ENCODE measurements at places on chromosomes 5 and 9.
A peak's percentile ranks its signal among the peaks of the same experiment; 100 is the strongest.

DNA sequence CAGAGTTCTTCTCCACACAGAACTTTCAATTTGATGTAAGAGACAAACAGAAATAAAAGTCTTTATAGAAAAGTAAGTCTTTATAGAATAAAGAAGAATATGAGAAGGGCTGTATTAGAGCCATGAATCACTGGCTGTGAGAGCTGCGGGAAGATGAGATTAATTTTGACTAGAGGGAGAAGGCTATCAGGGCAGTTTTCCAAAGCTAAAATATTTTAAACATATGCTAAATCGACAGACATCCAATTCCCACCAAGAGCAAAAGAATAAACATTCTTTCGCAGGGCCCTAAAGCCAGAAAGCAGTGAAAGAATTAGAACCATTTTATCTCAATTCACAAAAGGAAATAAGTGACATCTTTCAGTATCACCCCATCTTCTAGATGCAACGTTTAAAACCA, 208.3 kb upstream of the MAP3K1 start:
- no peak for DNase-seq

- no peak for DNase-seq
Measured at GRCh38 chr9:84850830-84851392, 181.4 kb downstream of the NTRK2 start.

GRCh38 chr9:69307446-69308205, 17.4 kb upstream of the ENTREP1 start:
- DNase-seq = peak; percentile 35

GRCh38 chr5:170251462-170251861, 18.7 kb downstream of the C5orf58 start:
- DNase-seq = no peak

- no peak for DNase-seq
Measured at GRCh38 chr9:69122549-69123141, 51.4 kb upstream of the TJP2 start.

- no peak for DNase-seq
Measured at GRCh38 chr5:62259699-62260250, 46.2 kb upstream of the KIF2A start.

DNA sequence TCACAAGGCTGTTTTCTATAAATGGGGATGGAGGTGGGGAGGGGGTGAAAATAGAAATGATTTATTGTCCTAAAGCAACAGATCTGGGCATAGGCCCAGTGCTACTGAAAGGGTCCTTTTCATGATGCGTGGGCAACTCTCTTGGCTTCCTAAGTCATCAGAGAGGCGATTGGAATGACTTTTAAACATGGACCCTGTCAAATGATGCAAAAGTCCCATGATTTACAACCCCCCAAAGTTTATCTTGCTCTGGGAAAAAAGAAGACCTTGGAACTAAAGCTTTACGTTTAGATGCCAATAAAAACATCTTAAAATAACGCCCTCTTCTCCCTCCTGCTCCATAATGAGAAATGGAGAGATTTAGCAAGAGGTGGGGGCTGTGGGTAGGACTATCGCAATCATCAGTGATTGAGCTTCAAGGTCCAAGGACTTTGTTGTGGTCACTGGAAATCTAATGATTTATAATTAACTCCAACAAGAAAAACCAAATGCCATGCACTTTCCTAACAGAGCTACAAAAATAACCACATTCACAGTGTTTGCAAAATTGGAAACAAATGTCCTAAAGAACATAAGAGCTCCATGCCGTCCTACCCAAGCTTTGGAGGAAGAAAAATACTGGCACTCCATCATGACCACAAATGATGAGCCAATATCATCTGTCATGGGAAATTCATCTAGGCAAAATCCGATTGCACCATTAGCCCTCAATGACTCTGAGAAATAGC, 167.5 kb upstream of the CLINT1 start:
- peak; percentile 96 for DNase-seq

DNA sequence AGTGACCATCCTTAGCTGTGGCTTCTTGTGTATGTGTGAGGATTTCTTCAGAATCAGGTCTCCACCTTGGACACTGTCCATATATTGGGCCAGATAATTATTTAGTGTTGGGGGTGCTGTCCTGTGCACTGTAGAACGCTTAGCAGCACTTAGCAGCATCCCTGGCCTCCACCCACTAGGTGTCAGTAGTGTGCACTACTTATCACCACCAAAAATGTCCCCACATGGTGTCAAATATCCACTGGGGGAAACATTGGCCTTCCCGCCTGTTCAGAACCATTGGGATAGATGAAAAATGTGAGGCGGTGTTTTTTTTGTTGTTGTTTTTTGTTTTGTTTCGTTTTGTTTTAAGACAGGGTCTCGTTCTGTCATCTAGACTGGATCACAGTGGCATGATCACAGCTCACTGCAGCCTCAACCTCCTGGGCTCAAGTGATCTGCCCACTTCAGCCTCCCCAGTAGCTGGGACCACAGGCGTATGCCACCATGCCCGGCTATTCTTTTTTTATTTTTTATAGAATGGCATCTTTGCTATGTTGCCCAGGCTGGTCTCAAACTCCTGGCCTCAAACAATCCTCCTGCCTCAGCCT, 67.7 kb downstream of the TENT4A start:
- no peak for DNase-seq

GRCh38 chr5:132136906-132137305, 63.3 kb downstream of the CSF2 start:
- DNase-seq = peak; percentile 89

- no peak for DNase-seq
Measured at GRCh38 chr9:133684121-133684935, 48.2 kb downstream of the DBH start.

DNA sequence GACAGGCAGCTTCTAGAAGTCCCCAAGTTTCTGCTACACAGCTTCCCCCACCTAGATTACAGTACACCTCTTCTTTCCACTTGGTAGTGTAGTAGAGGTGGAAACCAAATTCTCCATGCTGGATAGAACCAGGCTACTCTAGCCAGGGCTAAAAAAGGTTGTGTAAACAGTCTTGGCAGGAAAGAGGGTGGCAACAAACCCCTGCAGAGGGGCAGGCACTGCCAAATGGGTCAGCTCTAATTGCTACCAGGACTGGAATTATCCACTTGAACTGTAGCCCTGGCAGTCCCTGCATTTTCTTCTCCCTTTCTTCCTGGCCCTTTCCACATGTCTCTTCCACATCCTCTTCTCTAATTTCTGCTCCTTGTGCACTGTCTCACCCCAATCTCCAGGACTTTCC, 24.8 kb downstream of the RANBP3L start:
- DNase-seq = no peak

GRCh38 chr5:33850100-33850594, 41.6 kb downstream of the ADAMTS12 start:
- peak; percentile 20 for DNase-seq

DNA sequence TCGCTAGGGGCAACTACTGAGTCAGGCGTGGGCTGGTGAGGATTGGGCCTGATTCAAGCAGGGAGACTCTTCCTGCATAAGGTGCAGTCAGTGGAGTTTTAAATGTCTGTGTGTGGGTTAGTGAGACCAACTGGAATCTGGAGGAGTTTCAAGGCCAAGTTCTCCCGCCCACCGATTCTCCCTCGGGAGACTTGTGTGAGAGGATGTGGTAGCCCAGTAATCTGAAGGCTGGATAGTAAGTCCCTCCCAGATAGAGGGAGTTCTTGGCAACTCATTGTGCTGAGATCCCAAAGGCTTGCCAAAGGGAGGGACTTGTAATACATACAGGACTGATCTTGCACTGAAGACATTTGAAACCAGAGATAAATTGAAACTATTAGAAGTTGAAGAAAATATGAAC, 51.8 kb downstream of the WDR36 start:
- DNase-seq = peak; percentile 98

GRCh38 chr5:108818613-108819272, 71.0 kb downstream of the FER start:
- peak; percentile 48 for DNase-seq

DNA sequence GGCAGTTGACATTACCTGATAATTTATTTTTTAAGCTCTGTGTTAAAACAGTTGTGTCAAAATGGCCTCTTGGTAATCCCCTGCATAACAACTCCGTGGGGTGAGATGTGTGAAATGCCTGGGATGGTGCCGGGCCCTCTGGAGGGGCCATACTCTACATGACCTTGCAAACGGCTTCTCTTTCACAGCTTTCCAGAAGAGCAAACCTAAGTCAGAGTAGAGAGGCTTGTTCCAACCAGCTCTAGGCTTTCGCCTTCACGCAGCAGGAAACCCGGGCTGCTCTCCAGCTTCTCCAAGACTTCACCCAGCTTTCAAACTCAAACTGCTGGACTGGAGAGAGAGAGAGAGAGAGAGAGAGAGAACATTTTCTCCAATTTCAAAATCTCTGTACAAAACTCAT, 120.1 kb downstream of the SNX18 start:
- DNase-seq = no peak

DNA sequence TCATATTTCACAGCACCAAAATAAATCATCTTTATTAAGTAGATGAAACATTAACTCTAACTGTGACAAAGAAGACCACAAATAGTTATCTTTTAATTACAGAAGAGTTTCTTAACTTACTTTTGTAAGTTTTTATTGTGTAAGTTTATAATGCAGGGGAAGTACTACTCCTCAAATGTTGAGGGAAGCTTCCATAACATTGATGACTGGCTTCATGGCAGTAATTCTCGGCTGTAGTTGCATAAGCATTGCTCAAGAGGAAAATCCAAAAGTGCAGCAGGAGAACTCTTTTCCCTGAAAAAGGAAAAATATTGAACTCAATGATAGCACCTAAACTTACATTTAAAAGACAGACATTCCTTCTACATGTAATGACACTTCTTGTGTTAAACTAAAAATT, 4.6 kb downstream of the TSLP start:
- DNase-seq = peak; percentile 17

GRCh38 chr9:124879226-124879625, 17.3 kb downstream of the ARPC5L start:
- DNase-seq = no peak

DNA sequence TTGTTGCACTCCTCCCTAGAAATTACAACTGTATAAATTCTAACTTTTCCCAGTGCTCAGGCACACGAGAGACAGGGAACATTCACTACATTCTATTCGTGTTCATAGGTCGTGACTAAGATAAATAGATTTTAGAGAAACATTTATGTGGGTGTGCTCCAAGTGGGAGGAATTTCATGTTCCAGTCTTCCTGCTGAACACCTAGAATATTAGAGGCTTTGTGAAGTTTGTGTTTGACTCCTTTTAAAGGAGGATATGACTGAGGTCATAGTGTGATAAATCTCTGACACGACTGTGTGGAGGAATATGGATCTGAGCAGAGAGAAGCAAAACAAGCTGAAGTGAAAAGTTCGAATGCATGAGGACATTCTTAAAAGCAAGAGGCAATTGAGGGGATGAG, 355.3 kb downstream of the ZSWIM6 start:
- no peak for DNase-seq

DNA sequence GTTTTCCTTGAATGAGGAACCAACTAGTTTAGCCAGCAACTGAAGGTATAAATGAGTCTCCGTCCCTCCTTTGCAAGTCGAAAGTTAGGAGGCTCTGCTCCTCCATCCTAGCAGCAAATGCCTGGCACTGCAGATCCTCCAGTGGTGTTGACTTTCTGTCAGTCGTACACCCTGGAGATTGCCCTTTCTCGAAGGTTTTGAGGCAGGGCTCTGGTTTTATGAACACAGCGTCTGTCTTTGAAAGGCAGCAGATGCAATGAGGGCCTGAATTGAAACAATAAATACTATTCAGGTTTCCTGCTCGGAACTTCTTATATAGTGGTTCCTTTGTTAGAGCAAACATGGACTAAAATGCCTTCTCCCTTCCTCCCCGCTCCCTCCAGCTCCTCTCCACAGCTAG, 284.0 kb downstream of the TMEM38B start:
- no peak for DNase-seq

GRCh38 chr5:179272326-179273072, 72.8 kb downstream of the ADAMTS2 start:
- no peak for DNase-seq

DNA sequence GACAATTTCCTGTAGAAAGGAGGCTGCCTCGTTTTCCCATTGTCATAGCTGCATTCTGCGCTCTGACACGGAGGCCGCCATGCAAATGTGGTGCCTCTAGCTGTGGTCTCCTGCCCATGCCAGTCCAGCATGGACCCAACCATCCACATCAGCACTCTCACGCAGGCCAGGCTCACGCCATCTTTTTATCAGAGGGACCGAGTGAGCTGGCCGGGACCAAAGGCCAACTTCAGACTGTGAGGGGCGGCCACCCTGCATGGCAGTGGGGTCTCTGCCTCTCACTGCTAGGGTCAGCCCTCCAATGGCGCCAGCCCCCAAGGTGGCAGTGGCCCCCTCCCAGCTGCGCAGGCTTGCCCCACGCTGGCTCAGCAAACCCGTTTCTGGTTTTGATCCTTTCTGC, 131.9 kb upstream of the LMX1B start:
- DNase-seq = no peak

GRCh38 chr9:13430368-13431221, 151.1 kb upstream of the MPDZ start:
- no peak for DNase-seq

DNA sequence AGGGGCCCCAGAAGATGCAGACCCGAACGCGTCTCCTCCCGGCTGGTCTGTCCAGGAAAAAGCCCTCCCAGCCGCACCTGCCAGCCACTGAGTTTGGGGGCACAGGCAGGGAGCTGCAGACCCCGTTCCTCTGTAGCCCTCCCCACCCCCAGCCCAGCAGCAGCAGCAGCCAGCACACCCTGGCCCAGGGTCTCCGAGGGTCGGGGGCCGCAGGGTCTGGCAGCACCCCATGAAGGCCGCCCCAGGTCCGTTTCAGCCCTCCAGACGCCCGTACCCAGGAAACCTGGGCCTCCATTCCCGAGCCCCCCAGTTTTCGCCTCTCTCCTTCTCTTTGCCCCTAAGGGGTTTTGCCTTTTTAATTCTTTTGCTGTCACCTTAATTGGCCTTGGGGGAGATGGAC, 19.7 kb downstream of the EXD3 start:
- no peak for DNase-seq

DNA sequence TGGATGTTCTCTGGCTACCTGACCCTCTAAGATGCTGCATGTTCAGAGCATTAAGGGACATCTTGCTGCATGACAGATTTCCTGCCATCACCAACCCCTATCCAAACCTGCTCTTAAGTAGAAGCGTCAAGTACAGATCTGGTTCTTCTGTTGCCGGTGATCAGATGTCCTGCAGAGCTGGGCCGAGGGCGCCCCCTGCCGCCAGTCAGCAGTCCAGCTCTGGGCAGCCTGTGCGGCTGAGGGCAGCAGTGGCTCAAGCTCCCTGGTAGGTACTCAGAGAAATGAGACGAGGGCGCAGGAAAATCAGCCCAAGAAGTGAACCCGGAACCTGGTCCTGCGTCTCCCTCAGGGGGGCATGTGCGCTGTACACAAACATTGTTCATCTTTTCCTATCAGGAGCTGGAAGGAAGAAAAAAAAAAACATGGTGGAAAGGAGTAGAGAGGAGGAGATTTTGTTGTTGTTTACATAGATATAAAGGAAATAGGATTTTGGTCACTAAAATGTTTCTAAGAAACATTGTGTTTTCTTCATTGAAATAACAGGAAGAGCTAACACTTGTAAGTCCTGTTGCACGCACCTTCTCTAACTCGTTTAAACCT, 95.8 kb downstream of the CFAP90 start:
- DNase-seq = peak; percentile 9

All from stromal cell of bone marrow (primary cell).